ENCODE measurements at places on chromosomes 1 and 21.
A peak's percentile ranks its signal among the peaks of the same experiment; 100 is the strongest.

DNA sequence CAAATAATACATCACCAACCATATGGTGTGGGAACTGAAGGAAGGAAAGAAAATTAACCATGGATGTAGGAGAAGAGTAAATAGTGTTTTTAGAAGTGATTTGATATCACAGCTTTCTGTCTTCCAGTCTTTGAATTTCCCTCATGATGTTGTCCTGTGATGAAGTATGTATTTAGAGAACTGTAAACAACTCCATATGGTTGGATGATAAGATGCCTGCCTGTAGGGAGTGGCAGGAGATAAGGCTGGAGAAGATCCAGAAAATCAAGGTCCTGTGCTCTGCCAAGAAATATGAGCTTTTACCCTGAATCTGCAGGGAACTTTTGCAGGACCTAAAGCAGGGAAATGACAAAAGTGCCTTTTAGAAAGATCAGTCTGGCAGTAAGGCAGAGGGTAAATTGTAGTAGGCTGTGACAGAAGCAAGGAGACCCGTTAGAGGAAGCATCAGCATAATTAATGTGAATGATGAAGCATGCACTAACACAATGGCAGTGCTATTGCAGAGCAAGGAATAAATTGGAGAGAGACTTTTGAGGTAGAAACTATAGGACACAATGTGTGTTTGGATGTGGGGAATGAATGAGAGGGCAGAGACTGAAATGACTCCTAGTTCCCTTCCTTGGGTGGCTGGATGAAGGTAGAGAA lies 21.9 kb downstream of the CEPT1 start:
- no peak for DNase-seq

DNA sequence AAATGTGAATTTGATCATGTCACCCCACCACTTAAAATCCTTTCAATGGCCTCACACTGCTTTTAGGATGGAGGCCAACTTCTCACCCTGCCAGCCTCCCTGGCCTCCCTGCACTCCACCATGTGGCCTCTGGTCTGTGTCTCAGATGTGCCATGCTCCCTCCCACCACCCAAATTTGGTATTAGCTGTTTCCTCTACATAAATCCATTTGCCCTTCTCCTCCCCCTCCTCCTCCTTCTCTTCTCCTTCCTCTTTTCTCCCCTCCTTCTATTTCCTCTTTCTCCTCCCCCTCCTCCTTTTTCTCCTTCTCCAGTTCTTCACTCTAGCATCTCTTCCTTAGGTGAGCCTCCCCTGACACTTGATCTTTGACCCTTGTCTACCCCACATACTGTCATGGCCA lies 16.7 kb upstream of the GUCA2B start:
- DNase-seq, result no peak

DNA sequence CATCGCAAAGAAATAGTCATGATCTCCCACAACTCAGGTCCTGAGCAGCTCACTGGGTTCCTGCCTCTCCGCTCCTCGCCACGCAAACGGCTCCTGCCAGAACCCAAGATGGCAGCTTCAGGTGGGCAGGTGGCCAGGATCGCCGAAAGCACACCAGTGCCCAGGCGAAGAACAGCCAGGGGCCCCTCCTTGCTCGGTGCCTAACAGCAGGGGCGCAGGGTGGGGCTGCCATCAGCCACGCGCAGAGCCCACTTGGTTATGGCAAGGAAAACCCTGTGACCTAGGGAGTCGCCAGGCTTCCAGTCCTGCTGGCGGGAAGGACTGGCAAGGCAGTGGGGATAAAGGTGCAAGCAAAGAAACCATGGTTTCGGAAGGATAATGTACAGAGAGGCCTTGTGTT lies 47.5 kb downstream of the ARID4B start:
- no peak for DNase-seq

DNA sequence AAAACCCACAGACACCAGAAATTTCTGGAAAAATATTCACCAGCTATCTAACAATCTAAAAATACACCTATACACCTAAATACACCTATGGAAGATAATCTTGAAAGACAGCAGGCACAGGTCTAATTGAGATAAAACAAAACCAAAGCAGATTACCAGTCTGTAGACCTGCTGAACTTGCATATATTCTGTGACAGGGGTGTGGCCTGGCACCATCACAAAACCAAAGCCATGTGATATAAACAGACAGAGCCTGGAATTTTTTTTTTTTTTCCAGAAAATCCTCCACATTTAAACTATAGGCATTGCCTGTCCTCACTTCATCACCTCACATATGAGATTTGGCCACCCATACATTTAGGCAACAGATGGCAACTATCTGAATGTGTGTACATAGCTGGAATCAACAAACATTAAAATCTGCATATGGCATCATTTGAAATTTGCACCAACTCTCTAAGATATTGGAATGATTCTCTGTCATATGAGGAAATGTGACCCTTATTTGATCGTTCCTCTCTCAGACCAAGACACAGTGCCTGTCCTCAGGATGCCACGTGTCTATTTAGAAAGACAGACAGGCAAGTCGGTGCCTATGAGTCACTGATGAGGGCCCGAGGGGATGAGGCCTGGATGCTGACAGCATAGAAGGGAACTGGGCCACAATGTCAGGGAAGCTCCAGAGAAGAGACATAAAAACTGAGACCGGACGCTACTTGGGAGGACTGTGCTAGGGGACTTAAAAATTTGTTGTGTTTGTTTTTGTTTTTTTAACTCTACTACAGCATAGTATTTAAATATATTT lies 32.6 kb downstream of the NMNAT2 start:
- peak; percentile 12 for DNase-seq

- no peak for DNase-seq
These were observed 2.4 kb downstream of the NTRK1 start for GRCh38 chr1:156862997-156863599.

- no peak for DNase-seq
These were observed 31.7 kb downstream of the CITED4 start for GRCh38 chr1:40830419-40830943.

DNA sequence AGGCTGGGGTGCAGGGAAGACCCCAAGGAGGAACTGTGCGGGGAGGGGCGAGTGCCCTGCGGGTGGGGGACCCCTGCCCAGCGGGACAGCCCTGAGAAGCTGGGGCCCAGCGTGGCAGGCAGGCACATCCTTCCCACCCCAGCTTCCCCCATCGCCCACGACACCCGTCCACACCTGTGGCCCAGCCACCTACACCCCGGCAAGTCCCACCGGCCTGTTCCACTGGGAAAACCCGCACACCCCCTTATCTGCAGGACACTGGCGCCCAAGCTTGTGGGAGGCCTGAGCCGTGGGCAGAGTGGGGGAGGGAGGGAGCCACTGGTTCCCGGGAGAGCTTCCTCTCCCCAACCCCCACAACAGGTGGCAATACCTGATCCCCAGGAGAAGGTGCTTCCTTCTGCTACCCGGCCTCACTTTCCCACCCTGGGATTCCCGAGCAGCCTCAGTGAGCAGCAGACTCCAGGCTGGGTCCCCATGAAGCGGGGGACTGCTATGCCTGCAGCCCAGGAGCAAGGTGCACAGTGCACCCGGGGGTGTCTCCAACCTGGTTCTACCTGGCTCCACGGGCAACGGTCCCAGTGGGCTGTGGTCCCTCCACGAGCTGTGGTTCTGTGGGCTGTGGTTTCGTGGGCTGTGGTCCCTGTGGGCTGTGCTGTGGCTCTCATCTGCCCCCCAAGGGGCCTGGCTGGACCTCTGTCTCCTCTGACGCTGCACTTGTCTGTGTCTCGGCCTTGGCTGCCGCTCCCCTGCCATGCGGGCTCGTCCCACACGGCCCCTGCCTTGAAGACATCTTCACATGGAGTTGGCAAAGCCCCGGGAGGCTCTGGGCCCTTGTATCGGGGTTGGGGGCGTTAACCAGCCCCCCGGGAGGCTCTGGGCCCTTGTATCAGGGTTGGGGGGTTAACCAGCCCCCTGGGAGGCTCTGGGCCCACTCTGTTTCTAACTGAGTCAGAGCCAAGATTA lies 37.8 kb upstream of the POFUT2 start:
- no peak for DNase-seq

Data from HT1080 (cell line).